ENCODE measurements at places on chromosomes 12 and 14.

DNA sequence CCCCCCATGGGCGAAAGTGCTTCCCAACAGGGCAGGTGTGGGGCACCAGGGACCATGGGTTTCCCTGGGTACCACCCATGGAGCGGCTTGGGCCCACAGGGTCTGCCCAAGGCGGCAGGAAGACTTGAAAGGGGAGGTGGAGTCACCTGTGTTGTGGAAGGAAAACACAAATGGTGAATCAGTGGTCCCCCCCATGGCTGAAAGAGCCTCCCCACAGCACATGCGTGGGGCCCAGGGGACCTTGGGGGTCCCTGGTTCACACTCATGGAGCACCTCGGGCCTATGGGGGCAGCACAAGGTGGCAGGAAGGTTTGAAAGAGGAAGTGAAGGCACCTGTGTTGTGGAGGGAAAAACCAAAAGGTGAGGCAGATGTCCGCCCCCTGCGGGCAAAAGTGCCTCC is 581.9 kb downstream of the ALG10 start:
- DNase-seq = peak; percentile 4

GRCh38 chr12:115308918-115309317 is 624.9 kb upstream of the TBX3 start:
- no peak for DNase-seq

DNA sequence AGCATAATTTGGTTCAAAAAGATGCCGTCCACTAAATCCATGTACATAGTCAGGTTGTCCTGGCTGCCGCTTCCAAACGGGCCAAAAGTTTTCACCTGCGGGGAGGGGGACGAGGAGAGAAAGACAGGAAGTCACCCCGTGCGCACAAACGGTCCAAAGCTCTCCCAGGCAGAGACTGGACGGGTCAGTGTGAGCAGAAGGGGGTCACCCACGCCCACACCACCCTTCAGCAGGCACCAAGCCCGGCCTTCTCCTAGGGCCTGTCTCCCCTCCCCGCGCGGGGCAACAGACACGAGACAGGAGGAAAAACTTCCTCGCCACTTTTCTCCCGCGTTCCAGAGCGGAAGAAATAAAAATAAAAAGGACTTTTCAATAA is 888 bp downstream of the CCDC88C start:
- DNase-seq = no peak

- DNase-seq = peak; percentile 62
Observed at GRCh38 chr12:54404061-54405004, 14.7 kb downstream of the ITGA5 start.

DNA sequence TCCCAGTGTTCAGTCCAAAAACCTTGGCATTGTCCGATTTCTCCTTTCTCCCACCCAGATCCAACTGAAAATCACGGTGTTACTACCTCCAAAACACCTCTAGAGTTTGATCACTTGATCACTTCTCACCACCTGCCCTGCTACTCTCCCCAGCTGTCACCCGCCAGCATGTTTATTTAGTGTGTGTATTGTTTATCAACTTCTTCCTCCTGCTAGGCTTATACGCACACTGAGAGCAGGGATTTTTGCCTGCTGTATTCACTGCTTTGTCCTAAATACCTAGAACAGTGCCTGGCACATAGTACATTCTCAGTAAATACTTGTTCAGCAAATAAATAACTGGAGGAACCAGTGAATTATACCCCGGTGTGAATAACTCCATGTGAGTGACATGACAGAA is 5.0 kb downstream of the BDKRB1 start:
- DNase-seq = no peak

DNA sequence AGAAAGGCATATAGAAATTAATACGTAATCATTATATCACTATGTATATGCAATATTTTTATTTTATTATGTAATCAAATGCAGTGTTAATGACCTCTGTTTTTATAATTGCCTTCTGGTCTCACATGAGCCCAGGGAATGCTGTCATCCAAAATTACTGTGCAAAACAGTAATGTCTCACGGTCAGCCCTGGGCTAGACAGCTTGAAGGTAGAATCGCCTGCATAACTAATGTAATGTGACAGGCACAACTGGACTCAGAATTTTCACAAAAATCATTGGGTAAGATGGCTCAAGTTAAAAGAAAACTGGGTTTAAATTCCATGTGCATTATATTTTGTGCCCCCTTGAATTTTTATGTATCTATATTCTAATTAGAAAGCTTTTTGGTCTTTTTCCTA is 293.3 kb downstream of the PPFIA2 start:
- no peak for DNase-seq

DNA sequence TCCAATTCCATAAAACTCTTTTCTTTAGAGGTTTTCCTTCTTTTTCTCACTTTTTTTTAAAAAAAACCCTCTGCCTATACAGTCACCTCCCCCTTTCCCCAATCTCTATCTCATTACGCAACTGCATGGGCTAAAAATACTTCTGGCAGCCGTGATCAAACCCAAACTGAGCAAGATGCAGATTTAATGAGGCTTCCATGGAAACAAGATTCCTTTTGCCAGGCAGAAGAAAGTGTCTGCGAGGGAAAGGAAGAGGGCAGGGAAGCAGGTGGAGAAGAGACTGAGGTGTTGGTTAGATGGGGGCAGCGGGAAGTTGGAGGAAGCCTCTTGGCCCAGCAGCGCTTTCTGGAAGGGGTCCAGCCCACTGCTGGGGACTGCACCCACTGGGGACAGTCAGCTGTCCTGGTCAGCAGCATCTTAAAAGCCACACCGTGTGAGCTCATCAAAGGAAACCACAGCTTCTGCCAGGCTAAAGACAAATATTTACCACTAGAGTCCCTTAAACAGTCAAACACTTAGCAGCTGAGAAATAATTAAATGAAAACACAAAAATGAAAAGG is 90.4 kb downstream of the SLC8A3 start:
- no peak for DNase-seq

All from activated naive CD4-positive, alpha-beta T cell treated with anti-CD3 and anti-CD28 coated beads, Interleukin-2, amount 50 U/mL, for 16 hours (primary cell).